ENCODE measurements at places on chromosomes 7 and 10.

- DNase-seq = no peak
Observed at GRCh38 chr7:27961255-27961654, 219.3 kb downstream of the JAZF1 start.

DNA sequence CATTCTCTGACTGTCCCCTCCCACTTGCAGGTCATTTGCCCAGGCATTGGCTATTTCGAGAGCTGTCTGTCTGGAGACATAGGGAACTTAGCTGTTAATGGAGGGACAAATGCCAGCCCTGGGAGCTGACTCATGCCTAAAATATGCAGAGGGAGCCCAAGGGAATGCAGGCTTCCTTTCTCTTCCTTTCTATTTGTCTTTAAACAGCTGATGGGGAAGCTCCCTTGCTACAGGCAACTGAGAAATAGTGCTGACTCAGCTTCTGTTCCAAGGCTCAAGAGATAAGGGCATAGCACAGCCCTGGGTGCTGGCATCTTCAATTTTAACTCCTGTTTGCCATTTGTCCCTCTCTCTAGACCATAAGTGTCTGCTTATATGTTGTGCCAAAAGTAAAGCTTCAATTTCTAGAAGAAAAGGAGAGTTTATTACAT, 82.7 kb upstream of the C1GALT1 start:
- no peak for DNase-seq

DNA sequence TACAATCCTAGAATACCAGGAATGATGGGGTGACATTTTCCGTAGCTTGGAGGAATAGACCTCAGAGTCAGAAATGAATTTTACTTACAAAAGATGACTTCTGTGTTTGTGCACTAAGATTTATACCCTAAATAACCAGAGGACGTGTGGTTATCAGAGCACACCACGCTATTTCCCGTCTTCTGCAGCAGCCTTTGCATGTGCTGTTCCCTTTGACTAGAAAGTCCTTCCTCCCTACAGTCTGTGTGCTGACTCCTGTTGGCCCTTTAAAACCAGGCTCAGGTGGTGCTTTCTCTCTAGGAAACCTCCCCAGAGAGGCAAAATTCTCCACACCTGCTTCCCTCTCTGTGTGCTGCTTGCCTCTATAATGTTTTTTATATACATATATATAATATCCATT, 73.3 kb upstream of the SMNDC1 start:
- no peak for DNase-seq

DNA sequence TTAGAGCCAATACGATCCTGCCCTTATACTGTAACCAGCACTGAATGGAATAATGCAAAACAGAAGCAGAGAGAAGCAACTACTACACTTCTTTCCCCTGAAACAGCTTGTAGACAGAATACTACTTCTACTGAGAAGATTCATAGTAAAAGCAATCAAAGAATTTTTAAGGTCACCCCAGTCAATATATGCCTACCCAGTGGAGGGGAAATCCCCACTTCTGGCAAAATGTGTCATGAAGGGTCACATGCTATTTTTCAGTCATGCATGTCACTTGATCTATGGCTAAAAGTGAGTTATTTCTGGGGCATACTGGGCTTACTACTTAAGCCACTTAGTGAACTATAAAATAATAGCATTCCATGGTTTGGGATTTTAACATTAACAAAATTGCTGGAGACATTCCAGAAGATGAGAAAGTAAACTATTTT, 25.6 kb downstream of the IRF5 start:
- DNase-seq = no peak

GRCh38 chr10:85537561-85537960, 829.0 kb downstream of the GRID1 start:
- no peak for DNase-seq

- DNase-seq = no peak
Observed at GRCh38 chr10:132232023-132232951, 45.5 kb downstream of the DPYSL4 start.

GRCh38 chr7:91242097-91242844, 22.0 kb upstream of the FZD1 start:
- no peak for DNase-seq

GRCh38 chr7:118938845-118939244, 714.3 kb downstream of the ANKRD7 start:
- DNase-seq = peak; percentile 74

- DNase-seq = peak; percentile 8
Observed at GRCh38 chr7:113289140-113289740, 170.9 kb upstream of the SMIM30 start.

- DNase-seq = no peak
Observed at GRCh38 chr10:95260397-95260881, 30.4 kb downstream of the PDLIM1 start.

- no peak for DNase-seq
Observed at GRCh38 chr10:119333146-119333792, 125.9 kb downstream of the GRK5 start.

- no peak for DNase-seq
Observed at GRCh38 chr10:1650542-1651269, 86.6 kb downstream of the ADARB2 start.

- no peak for DNase-seq
Observed at GRCh38 chr7:7104971-7105370, 77.4 kb upstream of the C1GALT1 start.

- no peak for DNase-seq
Observed at GRCh38 chr7:68691261-68692216, 906.7 kb upstream of the AUTS2 start.

DNA sequence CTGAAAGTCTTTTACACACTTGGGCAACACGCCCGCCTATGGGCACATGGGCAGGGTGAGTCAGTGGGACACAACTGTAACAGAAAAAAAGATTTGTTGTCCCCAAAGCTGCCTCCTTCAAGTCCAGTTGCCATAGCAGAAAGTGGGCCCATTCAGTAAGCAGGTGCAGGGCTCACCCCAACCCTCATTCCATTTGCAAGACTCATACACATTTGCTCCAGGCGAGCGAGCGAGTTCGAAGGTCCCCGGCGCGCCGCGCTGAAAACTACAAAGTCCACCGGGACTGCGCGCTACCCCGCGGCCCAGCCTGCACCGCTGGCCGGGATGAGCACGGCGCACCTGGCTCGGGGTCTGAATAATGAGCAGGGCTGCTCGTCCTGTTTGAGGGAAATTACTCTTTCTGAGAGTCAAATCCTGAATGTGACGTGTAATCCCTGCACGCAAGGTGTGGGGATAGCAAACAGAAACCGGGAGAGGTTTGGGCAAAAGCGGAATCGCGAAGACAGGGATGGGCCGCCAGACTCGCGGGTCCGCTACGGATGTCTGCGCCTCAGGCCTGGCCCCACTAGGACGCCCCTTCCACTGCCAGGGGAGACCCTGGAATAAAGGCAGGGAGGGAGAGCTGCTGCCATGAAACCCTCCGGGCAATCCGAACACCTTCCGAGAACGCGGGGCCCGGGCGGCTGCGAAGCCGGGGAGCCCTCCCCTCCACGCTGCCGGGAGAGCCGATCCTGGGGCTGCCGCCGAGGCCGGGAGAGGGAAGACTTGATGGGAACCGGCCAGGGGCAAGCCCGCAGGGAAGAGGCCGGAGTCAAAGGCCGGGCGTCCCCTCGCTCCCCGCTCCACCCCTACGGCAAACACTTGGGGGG, 982 bp downstream of the COBL start:
- DNase-seq = peak; percentile 24

DNA sequence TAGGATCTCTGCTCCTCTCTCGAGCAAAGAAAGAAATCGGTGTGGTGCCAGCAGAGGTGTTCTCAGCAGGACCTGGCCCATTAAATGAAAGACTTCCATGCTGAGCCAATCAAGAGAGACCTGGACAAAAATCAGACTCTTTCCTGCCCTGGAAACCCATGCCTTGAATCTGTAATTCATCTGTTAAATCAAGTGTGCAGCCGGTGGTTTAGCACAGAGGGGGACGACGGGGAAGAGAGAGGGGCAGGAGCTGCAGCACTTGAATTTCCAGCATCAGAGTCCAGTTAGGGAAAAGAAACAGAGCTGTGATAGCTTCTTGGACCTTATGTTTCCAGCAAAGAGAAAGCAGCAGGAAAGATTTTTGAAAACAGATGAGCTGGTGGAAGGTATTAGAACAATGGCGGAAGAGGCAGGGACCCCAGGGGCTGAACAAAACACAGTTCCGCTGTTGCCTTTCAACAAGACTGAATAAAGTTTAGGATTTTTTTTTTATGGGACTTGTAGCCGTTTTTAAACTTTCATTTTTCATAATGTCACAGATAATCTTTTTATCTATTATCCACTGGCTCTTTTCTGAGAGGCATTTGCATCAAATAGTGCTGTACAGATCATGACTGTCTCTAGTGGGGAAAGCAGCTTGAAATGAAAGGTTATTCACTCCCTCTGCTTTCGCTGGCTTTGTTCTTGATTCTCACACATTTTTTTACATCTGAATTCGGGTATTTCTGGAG, 543.6 kb upstream of the GALNT17 start:
- peak; percentile 59 for DNase-seq

GRCh38 chr7:24408798-24409430, 124.9 kb downstream of the NPY start:
- DNase-seq = no peak

GRCh38 chr7:133273227-133273626, 20.3 kb downstream of the EXOC4 start:
- no peak for DNase-seq

DNA sequence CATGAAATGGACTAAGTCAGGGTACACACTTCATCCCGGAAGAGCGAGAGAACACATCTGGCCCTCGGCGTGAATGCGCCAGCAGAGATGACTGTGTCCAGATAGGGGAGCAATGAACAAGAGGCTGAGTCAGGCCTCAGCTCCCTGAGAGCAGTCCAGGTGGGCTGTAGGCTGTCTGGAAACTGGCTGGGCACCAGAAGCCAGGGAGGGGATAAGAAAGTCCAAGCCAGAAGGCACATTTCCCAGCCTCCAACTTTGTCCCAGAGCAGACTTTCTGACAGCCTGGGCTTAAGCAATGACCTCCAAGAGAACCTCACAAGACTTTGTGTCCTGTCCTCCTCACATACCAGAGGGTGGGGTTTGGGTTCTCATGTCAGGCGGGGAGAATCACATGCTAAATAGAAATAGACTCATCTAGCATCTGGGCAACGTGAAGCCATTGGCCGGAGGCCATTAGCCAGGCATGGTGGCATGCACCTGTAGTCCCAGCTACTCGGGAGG, 157.2 kb downstream of the ARHGAP12 start:
- no peak for DNase-seq

GRCh38 chr7:135501402-135501801, 8.5 kb downstream of the CNOT4 start:
- no peak for DNase-seq

- no peak for DNase-seq
Observed at GRCh38 chr7:144975882-144976281, 140.0 kb upstream of the TPK1 start.

GRCh38 chr7:129986600-129986999, 33.8 kb upstream of the UBE2H start:
- no peak for DNase-seq

DNA sequence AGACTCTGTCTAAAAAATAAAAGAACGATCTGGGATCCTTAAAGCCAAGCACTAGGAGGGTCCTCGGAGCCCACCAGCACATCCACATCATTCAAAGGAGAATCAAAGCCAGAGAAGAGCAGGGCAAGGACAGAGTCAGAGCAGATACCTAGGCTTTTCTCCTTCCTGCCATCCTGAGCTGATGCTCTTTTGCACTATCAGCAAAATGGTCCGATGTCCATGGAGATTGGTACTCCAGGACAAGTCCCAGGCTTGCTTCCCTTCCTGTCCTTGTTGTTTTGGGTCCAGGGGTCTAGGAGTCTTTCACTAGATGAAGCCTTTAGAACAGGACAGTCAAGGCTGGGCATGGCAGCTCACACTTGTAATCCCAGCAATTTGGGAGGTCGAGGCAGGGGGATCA, 58.0 kb upstream of the ELN start:
- no peak for DNase-seq

DNA sequence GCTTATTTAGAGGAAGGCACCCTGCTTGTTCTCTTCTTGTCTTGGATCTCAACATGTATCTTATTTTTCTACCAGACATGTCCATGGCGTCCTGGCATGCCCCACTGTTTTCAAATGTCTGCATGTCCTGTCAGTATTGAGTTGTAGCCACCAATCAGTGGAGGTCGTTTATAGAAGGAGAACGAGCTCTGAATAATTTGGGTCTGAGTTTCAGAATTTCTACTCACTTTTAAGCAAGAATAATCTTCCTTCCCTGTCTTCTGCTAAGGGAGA, 2.9 kb upstream of the HOXA13 start:
- DNase-seq = no peak

DNA sequence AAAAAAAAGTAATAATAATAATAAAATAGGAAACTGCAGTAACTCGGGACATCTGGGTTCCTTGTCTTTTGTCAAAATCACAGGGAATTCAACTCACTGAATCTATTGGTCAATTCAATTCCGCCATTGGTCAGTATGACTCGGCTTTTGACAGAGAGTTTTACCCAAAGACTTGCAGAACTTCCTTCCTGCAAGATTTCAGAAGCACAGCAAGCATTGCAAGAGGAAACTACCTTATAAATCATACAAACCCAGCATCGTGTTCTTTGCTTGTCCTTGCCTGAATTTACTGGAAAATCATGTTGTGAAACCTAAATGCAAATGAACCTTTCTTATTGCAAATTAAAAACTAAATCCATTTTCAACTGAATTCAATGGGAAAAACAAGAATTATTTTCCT, 15.5 kb downstream of the KLF6 start:
- no peak for DNase-seq

GRCh38 chr10:35307297-35307696, 29.0 kb upstream of the CCNY start:
- DNase-seq = no peak

- DNase-seq = no peak
Observed at GRCh38 chr7:126362746-126363145, 890.0 kb downstream of the GRM8 start.

- DNase-seq = no peak
Observed at GRCh38 chr7:132168239-132168638, 408.0 kb downstream of the PLXNA4 start.

- DNase-seq = no peak
Observed at GRCh38 chr7:111952783-111953182, 253.4 kb downstream of the DOCK4 start.

- DNase-seq = no peak
Observed at GRCh38 chr7:150685219-150686029, at the start of gene GIMAP2. Gene GIMAP2, plus strand, starts transcription at chr7:150685706. Its CDS starts 1,354 bp downstream, at chr7:150687060.

GRCh38 chr7:158868764-158869410, 12.5 kb downstream of the DYNC2I1 start:
- DNase-seq = no peak

- no peak for DNase-seq
Observed at GRCh38 chr7:43363035-43363791, 219.7 kb upstream of the STK17A start.

DNA sequence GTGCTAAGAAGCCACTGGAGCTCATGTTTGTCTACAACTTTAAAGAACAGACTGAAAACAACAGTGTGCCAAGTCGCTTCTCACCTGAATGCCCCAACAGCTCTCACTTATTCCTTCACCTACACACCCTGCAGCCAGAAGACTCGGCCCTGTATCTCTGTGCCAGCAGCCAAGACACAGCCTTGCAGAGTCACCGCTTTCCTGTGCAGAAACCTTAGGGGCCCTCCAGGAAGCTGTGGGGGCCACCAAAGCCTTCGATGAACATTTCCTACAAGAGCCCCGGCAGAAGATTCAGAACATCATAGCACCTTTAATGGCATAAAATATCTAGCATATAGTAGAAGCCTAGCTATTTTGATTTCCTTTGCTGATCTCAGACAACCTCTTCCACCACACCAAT, 88.0 kb upstream of the PRSS58 start:
- DNase-seq = no peak

All from NCI-H2081 (cell line).